ENCODE measurements at places on chromosomes 7 and 10.

DNA sequence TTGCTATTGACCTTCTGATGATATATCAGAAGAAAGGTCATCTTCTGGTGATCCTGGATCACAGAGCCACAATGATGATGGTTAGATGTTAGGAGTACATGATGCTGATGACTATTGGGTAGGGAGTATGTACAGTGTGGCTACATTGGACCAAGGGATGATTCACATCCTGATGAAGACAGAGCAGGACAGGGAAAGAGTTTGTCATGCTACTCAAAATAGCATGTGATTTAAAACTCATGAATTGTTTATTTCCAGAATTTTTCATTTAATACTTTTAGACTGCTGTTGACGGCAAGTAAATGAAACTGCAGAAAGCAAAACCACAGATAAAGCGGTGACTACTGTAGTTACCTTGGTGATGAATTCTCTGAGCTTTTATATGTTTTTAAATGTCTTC lies 397.3 kb downstream of the PPP1R3A start:
- H3K27ac ChIP-seq = no peak overlapping the region
- H3K27me3 ChIP-seq = no peaks in the 10 kb centered on the region
- H3K36me3 ChIP-seq = no peaks in the 10 kb centered on the region

DNA sequence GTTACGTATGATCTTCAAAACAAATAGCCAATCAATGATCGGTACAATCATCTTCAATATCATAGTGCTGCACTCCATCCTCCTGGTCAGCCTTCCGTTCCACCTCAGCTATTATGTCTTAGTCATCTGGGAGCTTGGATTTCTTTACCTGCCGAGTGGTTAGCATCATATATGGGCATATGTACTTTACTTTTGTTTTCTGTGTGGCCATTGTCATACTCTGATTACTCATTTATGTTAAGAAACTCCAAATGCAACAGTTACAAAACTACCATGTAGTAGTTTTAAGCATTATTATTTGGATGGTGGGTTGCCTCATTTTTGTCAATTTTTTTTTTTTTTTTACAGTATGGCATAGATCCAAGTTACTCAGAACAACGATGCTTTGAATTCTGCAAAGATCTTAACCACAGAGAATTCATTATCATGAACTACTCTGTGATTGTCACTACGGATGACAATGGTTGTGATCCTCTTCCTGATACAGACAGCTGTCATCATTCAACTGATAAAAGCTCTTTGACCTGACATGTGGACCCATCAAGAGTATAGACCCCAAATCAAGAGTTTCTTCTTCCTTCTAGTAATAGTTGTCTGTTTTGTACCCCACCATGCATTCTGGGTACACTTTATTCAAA lies 52.1 kb upstream of the NME8 start:
- no peak overlapping the region for H3K27ac ChIP-seq
- H3K4me1 ChIP-seq = no peaks in the 10 kb centered on the region
- H3K36me3 ChIP-seq = no peaks in the 10 kb centered on the region
- no peaks in the 10 kb centered on the region for H3K27me3 ChIP-seq
- no peak overlapping the region for H3K4me3 ChIP-seq

DNA sequence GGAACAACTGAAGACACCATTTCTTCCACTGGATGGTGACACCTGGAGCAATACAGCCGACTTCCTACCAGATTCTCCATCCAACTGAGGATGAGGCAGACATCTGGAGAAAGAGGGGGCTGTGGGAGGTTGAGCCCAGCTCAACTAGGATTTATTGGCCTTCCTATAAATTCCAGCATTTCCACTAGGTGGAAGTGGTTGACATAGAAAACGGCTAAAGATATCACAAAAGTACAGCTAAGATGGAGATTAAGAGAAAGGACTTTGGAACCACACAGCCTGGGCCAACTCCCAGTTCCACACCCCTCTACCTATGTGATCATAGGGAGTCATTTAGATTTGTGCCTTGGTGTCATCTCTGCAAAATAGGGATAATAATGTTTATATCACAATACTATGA lies 61.3 kb upstream of the CAV2 start:
- H3K36me3 ChIP-seq = no peaks in the 10 kb centered on the region
- no peak overlapping the region for H3K27ac ChIP-seq
- no peak overlapping the region for H3K4me3 ChIP-seq
- DNase-seq = no peak
- no peaks in the 10 kb centered on the region for H3K4me1 ChIP-seq
- no peaks in the 10 kb centered on the region for H3K27me3 ChIP-seq

- no peaks in the 10 kb centered on the region for H3K36me3 ChIP-seq
- H3K27ac ChIP-seq = no peak overlapping the region
- no peaks in the 10 kb centered on the region for H3K4me1 ChIP-seq
- H3K4me3 ChIP-seq = no peak overlapping the region
Observed at GRCh38 chr7:155449869-155450557, 7.9 kb upstream of the EN2 start.

DNA sequence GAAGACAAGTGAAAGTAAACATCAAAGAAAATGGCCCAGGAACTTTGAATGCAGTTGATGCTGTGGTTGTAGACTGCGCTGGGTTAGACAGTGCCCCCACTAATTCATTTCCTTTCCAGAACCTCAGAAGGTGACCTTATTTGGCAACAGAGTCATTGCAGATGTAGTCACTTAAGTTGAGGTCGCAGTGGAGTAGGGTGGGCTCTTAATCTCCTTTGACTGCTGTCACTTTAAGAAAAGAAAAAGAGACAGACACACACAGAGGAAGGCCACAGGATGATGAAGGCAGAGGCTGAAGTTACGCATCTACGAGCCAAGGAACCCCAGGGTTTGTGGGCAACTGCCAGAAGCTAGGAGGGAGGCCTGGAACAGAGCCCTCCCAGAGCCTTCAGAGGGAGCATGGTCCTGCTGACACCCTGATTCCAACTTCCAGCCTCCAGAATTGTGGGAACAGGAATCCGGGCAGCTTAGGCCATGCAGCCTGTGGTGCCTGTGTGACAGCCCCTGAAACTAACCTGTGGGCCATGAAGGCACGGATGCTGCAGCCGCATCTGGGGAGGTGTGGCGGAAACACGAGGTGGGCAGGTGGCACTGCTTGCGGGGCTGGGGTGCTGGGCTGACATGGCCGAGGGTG lies 107.6 kb downstream of the PRKAG2 start:
- no peak overlapping the region for H3K4me3 ChIP-seq
- no peak overlapping the region for H3K27ac ChIP-seq
- H3K36me3 ChIP-seq = peaks cover 10% of the 10 kb centered on the region
- DNase-seq = no peak

- H3K27ac ChIP-seq = no peak overlapping the region
- DNase-seq = no peak
- H3K27me3 ChIP-seq = no peaks in the 10 kb centered on the region
- H3K4me1 ChIP-seq = no peaks in the 10 kb centered on the region
Observed at GRCh38 chr7:141454338-141454737, 96.9 kb upstream of the AGK start.

GRCh38 chr7:88772776-88773175 lies 13.3 kb downstream of the ZNF804B start:
- no peaks in the 10 kb centered on the region for H3K36me3 ChIP-seq
- DNase-seq = peak; percentile 60
- H3K4me1 ChIP-seq = no peaks in the 10 kb centered on the region
- no peak overlapping the region for H3K27ac ChIP-seq
- no peaks in the 10 kb centered on the region for H3K27me3 ChIP-seq

GRCh38 chr10:125871338-125871737 lies 9.8 kb downstream of the DHX32 start:
- no peak overlapping the region for H3K27ac ChIP-seq
- no peak overlapping the region for H3K4me3 ChIP-seq
- H3K36me3 ChIP-seq = peaks cover 5% of the 10 kb centered on the region
- DNase-seq = no peak
- H3K4me1 ChIP-seq = no peaks in the 10 kb centered on the region

DNA sequence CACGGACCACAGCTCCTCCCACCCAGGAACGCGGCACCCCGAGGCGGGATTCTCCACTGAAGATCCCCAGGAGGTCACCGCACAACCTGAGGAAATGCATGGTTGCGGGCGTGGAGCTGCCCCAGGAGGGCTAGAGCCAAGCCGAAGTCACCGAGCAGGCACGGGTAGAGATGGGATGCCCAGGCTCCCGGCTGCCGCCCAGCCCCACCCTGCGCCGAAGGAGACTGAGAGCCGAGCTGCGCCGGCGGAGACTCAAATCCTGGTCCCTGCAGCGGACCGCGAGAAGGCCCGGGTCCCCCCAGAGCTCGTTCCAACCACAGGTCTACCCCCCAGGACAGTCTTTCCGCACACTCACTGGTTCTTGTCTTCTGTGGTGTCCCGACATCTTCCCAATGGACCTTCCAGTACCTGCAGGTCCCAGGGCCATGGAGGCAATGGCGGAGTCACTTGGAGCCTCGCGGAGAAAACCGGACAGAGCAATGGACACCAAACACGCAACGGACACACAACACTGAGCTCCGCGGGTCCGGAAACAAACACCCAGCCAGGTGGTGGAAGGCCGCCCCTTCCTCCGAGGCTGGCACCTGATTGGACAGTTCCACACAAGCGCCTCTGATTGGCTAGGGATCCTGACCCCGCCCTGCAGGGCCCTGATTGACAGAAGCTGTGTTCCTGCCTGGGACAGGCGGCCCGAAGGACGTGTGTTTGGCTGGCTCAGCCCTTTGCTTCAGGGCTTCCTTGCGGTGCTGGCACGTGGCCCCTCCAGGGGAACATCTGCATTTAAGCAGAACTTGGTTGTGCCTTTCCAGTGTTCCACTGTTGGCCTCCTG lies 331.9 kb upstream of the NUPR2 start:
- H3K4me1 ChIP-seq = no peaks in the 10 kb centered on the region
- H3K4me3 ChIP-seq = no peak overlapping the region
- H3K36me3 ChIP-seq = no peaks in the 10 kb centered on the region
- no peak for DNase-seq

DNA sequence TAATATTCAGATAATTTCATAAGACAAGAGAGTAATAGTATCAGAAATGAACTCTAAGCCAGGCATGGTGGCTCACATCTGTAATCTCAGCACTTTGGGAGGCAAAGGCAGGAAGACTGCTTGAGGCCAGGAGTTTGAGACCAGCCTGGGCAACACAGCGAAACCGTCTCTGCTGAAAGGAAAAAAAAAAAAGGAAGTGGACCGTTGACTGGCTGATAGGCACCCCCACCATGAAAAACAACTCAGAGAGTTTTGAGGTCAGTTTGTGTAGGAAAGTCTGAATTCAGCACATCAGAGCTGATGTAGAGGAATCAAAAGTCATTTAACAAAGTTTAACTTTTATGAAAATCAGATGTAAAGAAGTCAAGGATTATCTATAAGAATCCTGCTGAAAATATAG lies 63.2 kb upstream of the AMPH start:
- H3K4me1 ChIP-seq = peaks cover 4% of the 10 kb centered on the region
- no peaks in the 10 kb centered on the region for H3K36me3 ChIP-seq
- no peaks in the 10 kb centered on the region for H3K27me3 ChIP-seq
- no peak overlapping the region for H3K27ac ChIP-seq
- peak; percentile 8 for DNase-seq

- no peak overlapping the region for H3K4me3 ChIP-seq
- H3K36me3 ChIP-seq = no peaks in the 10 kb centered on the region
- peaks cover 3% of the 10 kb centered on the region for H3K4me1 ChIP-seq
- H3K27me3 ChIP-seq = no peaks in the 10 kb centered on the region
- H3K27ac ChIP-seq = no peak overlapping the region
Observed at GRCh38 chr7:133398506-133398905, 145.6 kb downstream of the EXOC4 start.

- no peak overlapping the region for H3K4me3 ChIP-seq
- H3K27ac ChIP-seq = no peak overlapping the region
- DNase-seq = no peak
- no peaks in the 10 kb centered on the region for H3K27me3 ChIP-seq
Observed at GRCh38 chr10:94218493-94219183, 144.1 kb downstream of the NOC3L start.

GRCh38 chr7:69534461-69535041 lies 63.7 kb upstream of the AUTS2 start:
- H3K36me3 ChIP-seq = no peaks in the 10 kb centered on the region
- no peak overlapping the region for H3K27ac ChIP-seq
- no peaks in the 10 kb centered on the region for H3K27me3 ChIP-seq
- DNase-seq = no peak
- H3K4me1 ChIP-seq = no peaks in the 10 kb centered on the region
- no peak overlapping the region for H3K4me3 ChIP-seq

DNA sequence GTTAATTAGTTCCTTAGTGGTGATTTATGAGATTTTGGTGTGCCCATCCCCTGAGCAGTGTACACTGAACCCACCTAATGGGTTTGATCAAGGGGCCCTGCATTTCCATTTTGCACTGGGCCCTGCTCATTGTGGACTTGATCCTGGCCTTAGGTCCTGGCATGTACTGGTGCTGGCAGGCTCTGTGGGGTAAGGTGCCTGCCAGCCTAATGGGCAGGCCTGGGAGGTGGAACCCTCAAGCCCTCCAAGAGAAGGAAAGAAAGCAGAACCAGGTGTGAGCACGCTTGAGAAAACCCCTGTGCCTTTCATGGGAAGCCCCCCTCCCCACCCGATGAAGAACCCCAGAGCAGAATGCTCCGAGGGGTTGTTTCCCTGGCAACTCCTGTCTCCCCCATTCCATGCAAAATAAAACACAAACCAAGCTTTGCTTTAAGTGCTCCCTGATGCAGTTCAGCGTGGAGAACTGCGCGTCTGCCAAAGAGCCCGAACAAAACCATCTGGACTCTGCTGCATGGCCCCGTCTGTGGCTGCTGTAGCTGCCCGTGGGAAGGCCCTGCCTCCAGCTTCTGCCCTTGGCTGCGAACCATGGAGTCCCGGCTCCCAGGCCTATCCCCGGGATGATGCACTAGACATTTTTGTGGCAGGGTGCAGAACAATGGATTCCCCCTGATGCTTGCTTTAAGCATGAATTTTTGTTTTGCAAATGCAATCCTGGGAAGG lies 123.3 kb downstream of the PRPF18 start:
- H3K4me1 ChIP-seq = peaks cover 34% of the 10 kb centered on the region
- H3K36me3 ChIP-seq = no peaks in the 10 kb centered on the region
- no peak overlapping the region for H3K4me3 ChIP-seq
- H3K27ac ChIP-seq = no peak overlapping the region
- H3K27me3 ChIP-seq = no peaks in the 10 kb centered on the region

Measured in common myeloid progenitor, CD34-positive (primary cell).